ENCODE measurements at places on chromosomes 2 and 18. TPM values are rescaled to one million over a fixed set of nuclear protein-coding genes. Genes with fewer than 3 reads are reported as not detected.

- no peak overlapping the region for H3K27ac ChIP-seq
- no peaks in the 10 kb centered on the region for H3K36me3 ChIP-seq
- no peak overlapping the region for H3K4me3 ChIP-seq
These were observed 23.8 kb upstream of the HNRNPLL start for GRCh38 chr2:38626326-38627035.

GRCh38 chr2:197894751-197895274, 90.4 kb downstream of the PLCL1 start:
- no peak overlapping the region for H3K27ac ChIP-seq

GRCh38 chr2:96136129-96136720, 2.1 kb downstream of the ASTL start:
- H3K27me3 ChIP-seq: no peaks in the 10 kb centered on the region
- no peak overlapping the region for H3K27ac ChIP-seq

DNA sequence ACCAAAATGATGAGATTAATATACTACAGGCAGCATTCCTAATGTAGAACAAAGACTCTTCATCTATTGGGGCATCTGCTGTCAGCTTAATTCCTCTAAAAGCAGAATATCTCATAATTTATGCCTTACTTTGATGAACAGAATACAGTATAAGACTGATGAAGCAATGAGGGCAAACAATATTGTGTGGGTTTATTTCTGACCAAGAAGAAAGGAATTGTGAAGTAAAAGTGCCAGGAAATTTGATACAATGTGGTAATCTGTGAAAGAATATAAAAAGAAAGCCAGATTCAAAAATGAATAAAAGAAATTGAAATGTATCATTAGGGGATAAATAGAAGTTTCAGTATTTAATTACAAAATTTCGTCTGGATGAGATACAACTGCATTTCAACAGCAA, 78.8 kb upstream of the TTC21B start:
- H3K36me3 ChIP-seq: no peaks in the 10 kb centered on the region
- no peak for DNase-seq
- no peak overlapping the region for H3K27ac ChIP-seq

- H3K36me3 ChIP-seq: no peaks in the 10 kb centered on the region
- H3K27me3 ChIP-seq: no peaks in the 10 kb centered on the region
- DNase-seq: no peak
- H3K4me3 ChIP-seq: peak overlapping the region; percentile 0
These were observed 33.9 kb downstream of the MBP start for GRCh38 chr18:77098538-77099174.

- H3K36me3 ChIP-seq: no peaks in the 10 kb centered on the region
- H3K4me3 ChIP-seq: no peak overlapping the region
These were observed 286.8 kb downstream of the MYCN start for GRCh38 chr2:16226943-16227664.

DNA sequence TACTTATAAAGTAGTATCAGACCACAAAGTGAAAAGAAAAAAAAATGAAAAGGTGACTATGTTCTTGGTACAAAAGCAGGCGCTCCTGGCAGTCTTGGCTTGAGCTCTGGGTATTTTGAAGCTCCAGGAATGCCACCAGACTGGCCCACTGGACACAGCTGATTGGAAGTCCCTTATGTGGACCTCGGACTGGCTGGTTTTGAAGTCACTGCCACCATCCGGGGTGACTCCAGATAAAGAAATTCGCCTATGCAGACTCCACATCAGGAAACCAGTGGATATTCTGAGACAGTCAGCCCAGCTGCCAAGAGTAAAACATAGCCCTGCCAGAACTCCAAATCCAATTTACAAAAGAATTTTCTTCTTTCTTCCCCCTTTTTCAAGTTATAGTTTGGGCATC, 28.0 kb downstream of the ACKR3 start:
- H3K27me3 ChIP-seq: no peaks in the 10 kb centered on the region
- DNase-seq: no peak
- H3K4me3 ChIP-seq: no peak overlapping the region
- H3K36me3 ChIP-seq: no peaks in the 10 kb centered on the region
- H3K4me1 ChIP-seq: no peaks in the 10 kb centered on the region
- no peak overlapping the region for H3K27ac ChIP-seq

- H3K4me1 ChIP-seq: no peaks in the 10 kb centered on the region
- no peak for DNase-seq
- no peak overlapping the region for H3K27ac ChIP-seq
- no peak overlapping the region for H3K4me3 ChIP-seq
- H3K27me3 ChIP-seq: no peaks in the 10 kb centered on the region
These were observed 22.1 kb upstream of the ALKAL2 start for GRCh38 chr2:309954-310510.

- H3K4me1 ChIP-seq: peaks cover 10% of the 10 kb centered on the region
- H3K4me3 ChIP-seq: no peak overlapping the region
- DNase-seq: no peak
- H3K27me3 ChIP-seq: no peaks in the 10 kb centered on the region
- H3K27ac ChIP-seq: no peak overlapping the region
- no peaks in the 10 kb centered on the region for H3K36me3 ChIP-seq
These were observed 107.0 kb downstream of the MGAT5 start for GRCh38 chr2:134360745-134361487.

DNA sequence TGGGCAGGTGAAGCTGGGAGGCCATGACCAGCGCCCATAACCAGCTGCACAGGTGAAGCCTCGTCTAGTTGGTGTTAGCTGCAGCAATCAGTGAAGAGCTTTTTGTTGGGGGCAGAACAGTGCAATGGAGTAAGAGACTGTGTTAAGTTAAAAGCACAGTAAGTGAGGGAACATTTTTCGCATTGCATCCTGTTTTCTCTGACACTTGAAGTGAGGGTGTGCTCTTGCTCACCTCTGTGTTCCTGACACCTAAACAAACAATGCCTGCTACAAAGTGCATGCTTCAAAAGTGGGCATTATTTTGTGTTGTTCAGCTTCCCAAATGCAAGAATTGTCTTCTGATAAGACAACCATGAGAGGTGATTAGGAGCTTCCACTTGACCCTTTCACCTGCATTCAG, 324.0 kb upstream of the ACVR2A start:
- no peak overlapping the region for H3K27ac ChIP-seq
- no peaks in the 10 kb centered on the region for H3K27me3 ChIP-seq
- no peaks in the 10 kb centered on the region for H3K36me3 ChIP-seq
- no peak overlapping the region for H3K4me3 ChIP-seq
- H3K4me1 ChIP-seq: no peaks in the 10 kb centered on the region
- no peak for DNase-seq

GRCh38 chr2:126970583-126970982, 71.9 kb downstream of the TEX51 start:
- H3K4me3 ChIP-seq: no peak overlapping the region
- H3K27ac ChIP-seq: no peak overlapping the region
- H3K4me1 ChIP-seq: no peaks in the 10 kb centered on the region
- H3K27me3 ChIP-seq: no peaks in the 10 kb centered on the region
- no peaks in the 10 kb centered on the region for H3K36me3 ChIP-seq
- DNase-seq: no peak

DNA sequence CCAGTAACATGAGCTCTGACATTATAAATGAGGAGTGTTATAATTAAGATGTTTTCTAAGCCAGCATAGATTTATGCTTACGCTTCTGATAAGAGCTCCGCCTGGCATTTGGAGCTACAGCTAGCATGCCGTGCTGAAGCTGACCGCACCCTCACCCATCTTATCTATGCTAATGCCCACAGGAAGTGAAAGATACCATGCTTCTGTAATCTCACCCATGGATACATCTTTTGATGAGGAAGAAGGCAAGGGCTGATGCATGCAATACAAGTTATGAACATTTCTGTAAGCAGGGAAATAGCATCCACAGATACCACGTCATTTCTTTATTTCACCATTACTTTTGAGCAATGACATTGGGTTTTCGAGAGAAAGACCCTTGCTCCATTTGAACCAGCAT, 82.3 kb downstream of the ARL4C start:
- no peak overlapping the region for H3K4me3 ChIP-seq
- no peak for DNase-seq
- H3K4me1 ChIP-seq: no peaks in the 10 kb centered on the region

GRCh38 chr2:176122052-176122682, 352 bp upstream of the HOXD9 start:
- H3K27ac ChIP-seq: peak overlapping the region; percentile 87
- H3K27me3 ChIP-seq: no peaks in the 10 kb centered on the region
- H3K4me1 ChIP-seq: no peaks in the 10 kb centered on the region
- no peaks in the 10 kb centered on the region for H3K36me3 ChIP-seq
- DNase-seq: no peak

DNA sequence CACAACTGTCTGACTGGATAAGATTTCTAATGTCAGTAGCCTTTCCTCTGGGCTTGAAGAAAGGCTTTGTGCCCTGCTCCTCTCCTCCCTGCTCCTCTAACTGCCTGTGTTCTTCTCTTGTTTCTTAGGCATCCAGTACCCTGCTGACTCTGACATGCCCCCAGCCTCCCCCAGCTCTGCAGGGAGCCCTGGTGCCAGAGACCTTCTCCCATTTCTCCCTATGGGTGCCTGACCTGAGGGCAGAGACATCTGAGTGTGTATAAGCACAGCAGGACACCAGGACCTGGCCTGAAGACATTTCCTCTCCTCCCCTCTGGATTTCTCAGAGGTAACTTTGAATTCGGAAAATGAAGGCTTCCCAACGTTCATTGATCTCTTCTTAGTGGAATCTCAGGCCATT, 23.6 kb downstream of the RNF144A start:
- no peak overlapping the region for H3K4me3 ChIP-seq
- no peak for DNase-seq
- no peaks in the 10 kb centered on the region for H3K27me3 ChIP-seq

DNA sequence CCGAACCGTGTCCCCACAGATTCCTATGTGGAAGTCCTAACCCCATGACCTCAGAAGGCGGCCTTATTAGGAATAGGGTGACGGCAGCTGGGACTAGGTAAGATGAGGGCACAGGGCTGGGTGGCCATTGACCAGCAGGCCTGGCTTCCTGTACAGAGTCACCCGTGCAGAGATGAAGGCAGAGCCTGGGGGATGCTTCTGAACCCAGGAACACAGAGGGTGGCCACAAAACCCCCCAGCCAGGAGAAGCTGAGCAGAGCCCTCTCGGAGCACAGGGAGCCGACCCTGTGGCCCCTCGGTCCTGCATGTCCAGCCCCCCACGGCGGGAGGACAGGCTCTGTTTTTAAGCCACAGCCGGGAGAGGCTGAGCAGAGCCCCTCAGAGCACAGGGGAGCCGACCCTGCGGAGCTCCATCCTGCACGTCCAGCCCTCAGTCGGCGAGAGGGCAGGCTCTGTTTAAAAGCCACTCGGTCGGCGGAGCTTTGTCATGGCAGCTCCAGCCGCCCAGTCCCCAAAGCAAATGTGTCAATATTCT, 2.7 kb downstream of the PDCD1 start:
- DNase-seq: no peak
- peaks cover 15% of the 10 kb centered on the region for H3K4me1 ChIP-seq
- no peaks in the 10 kb centered on the region for H3K27me3 ChIP-seq

DNA sequence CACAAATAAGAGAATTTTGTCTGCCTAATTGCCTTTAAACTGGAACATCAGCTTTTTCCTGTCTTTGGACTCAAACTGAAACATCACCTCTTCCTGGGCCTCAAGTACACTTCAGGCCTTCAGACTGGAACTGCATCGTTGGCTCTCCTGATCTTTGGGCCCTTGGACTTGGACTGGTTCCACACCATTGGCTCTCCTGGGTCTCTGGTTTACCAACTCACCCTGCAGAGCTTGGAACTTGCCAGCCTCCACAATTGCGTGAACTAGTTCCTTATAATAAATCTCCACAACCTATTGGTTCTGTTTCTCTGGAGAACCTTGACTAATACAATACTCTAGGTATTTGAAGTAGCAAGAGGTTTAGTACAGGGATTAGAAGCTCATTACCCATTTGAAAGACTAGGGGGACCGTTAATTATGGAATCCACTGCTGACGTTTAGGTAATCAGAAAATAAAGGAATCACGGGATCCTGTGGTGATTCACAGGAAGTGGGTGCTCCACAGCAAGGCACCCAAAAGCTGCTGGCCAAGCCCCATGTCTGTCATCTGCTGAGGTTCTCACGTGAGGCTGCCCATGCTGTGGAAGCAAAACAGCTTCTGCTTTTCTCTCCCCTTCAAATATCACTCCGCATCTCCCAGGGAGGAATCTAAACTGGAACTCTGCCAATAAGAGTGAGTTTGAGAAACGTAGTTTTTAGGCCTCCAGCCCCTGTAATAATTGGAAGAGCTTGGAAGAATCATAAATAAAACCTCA, 20.0 kb upstream of the SGPP2 start:
- no peaks in the 10 kb centered on the region for H3K36me3 ChIP-seq
- no peak overlapping the region for H3K4me3 ChIP-seq
- H3K27ac ChIP-seq: no peak overlapping the region
- no peaks in the 10 kb centered on the region for H3K27me3 ChIP-seq
- H3K4me1 ChIP-seq: no peaks in the 10 kb centered on the region
- no peak for DNase-seq

DNA sequence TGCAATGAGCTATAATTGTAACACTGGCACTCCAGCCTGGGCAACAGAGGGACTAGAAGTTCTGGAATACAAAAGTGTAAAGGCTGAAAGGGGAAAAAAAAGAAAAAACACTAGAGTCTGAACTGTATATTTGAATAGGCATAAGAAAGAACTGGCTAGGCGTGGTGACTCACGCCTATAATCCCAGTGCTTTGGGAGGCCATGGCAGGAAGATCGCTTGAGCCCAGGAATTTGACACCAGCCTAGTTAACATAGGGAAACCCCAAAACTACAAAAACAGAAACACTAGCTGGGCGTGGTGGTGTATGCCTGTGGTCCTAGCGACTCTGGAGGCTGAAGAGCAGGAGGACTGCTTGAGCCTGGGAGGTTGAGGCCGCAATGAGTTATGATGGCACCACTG, 70.6 kb downstream of the SAP130 start:
- peaks cover 7% of the 10 kb centered on the region for H3K4me1 ChIP-seq
- no peaks in the 10 kb centered on the region for H3K36me3 ChIP-seq
- no peak for DNase-seq
- H3K27ac ChIP-seq: no peak overlapping the region
- no peaks in the 10 kb centered on the region for H3K27me3 ChIP-seq
- H3K4me3 ChIP-seq: no peak overlapping the region

- no peak for DNase-seq
- H3K27ac ChIP-seq: no peak overlapping the region
- no peaks in the 10 kb centered on the region for H3K4me1 ChIP-seq
- H3K4me3 ChIP-seq: no peak overlapping the region
These were observed 209.8 kb upstream of the SH3BP4 start for GRCh38 chr2:234741976-234742375.

Gene PROKR1
- not detected for total RNA-seq

Gene AQP12B
- total RNA-seq: 0.36 TPM

Gene EGR4
- not detected for total RNA-seq

Gene SLC66A3
- total RNA-seq: 32.4 TPM

Gene TTR
- 3.0 TPM for total RNA-seq

Gene CHRND
- total RNA-seq: not detected
